Suppressor macrophage (primary cell): ENCODE measurements at places on chromosomes 2 and 18.

- no peak for DNase-seq
Observed at GRCh38 chr2:144477957-144478311, 42.0 kb downstream of the ZEB2 start.

DNA sequence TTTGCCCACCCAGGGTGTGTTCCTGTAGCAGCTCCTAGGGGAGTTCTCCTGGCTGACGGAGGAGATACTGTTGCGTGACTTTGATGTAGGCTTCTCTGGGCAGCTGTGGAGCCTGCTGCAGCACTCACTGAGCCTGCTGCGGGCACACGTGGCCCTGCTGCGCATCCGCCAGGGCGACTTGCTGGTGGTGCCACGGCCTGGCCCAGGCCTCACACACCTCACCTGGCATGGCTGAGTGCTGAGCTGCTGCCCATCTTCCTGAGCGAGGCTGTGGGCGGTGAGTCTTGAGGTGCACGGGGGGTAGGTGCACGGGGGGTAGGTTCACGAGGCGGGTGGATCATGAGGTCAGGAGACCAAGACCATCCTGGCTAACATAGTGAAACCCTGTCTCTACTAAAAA lies 191.7 kb downstream of the ANKRD36C start:
- DNase-seq, result no peak

DNA sequence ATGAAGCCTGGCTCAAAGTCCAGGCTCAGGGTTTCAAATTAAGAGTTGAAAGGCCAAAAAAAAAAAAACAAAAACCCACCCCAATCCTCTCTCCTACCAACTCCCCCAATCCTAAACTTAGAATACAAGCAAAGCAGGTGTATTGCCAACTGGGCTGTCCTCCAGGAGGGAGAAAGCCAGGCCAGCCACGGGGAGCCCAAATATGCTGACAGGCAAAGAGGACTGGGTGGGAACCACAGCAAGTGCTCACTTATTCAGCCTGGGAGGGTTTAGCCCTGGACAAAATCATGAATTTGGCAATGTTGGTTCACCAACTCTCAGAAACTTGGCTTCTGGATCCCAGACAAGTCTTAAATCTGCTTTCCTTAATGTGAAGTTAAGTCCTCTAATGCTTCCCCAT lies 36.5 kb downstream of the GKN2 start:
- DNase-seq, result no peak

DNA sequence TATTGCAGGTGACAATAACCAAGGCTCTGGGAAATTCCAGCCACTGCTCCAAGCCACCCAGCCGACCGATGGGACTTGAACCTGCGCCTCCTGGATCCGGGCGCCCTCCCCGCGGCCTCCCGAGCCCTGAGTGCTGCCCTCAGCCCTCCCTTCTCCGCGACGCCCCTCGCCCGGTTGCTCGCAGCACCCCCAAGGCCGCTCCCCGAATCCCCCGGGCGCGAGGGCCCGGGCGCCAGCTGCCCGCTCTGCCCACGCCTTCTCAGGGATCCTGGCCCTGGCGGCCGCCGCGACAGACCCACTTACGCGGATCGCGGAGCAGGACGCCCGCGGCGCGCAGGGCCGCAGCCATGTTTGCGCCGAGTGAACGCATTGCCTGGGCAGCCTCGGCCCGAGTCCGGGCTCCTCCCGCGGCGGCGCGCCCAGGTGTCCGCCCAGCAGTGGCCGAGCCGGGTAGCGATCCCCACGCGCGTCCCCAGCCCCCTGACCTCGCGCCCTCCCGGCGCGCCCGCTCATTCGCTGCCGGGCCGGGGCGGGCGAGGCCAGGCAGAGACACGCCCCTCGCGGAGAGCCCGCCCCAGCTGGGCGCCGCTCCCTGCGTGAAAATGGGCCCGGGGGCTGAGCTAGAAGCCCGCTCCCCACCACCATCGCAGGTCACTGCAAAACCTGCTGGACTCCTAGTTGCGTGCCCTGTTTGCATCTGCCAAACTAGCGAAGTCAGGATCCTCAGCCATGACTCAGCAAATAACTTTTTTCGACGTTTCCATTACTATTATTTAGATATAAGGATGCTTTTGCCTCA lies at the start of gene FECH:
Gene FECH, minus strand, starts transcription at position 452 of the 799 bp plus-strand sequence. Its CDS starts 82 bp downstream, at position 370.
- peak; percentile 84 for DNase-seq

GRCh38 chr2:156037482-156037881 lies 295.0 kb downstream of the NR4A2 start:
- no peak for DNase-seq

GRCh38 chr2:21183306-21183705 lies 59.5 kb downstream of the TDRD15 start:
- no peak for DNase-seq
